ENCODE measurements at places on chromosomes 12 and 14.

DNA sequence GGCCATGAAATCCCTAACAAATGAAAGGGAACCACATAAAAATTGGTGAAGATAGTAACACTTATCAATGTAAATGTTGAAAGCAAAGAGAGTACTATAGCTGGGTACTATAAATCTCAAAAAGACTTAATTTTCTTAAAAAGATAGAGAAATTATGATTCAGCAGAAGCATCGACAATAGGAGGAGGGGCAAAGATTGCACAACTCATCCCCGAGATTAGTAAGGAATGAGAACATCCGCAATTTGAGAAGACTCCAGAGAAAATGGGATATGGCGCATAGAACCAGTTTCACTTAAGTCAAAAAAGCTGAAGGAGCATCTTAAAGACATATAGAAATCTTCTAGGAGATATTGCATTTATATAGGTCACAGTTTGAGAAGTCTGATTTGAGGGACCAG lies 220.2 kb upstream of the SLC16A7 start:
- ATAC-seq: no peak

DNA sequence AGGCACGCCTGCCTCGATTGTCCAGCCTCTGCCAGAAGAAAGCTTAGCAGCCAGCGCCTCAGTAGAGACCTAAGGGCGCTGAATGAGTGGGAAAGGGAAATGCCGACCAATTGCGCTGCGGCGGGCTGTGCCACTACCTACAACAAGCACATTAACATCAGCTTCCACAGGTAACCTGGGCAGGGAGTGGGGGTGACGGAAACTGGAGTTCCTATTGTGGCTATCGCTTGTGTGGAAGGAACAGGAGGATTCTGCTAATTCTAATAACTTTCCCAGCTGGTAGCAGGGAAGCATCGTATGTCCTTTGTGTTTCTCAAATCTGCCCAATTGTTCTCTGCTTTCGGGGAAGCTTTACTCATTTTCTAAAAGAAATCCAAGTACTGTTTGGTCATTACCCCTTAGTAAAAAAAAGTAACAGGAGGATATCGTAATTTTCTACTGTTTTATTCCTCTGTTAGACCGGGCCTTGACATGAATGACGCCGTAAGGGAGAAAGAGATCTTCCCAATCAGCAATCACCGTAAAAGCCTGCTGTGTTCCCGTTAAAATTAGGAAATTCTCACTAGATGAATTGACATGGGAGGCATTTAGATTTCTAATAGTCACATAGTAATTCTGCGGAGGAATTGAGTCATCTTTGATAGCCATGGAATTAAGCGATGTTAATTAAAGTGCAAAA lies 449 bp downstream of the THAP2 start:
- ATAC-seq: no peak

- peak; percentile 54 for ATAC-seq
Measured at GRCh38 chr12:121494093-121494787, 86.6 kb downstream of the KDM2B start.

- ATAC-seq: peak; percentile 26
Measured at GRCh38 chr14:67856827-67857226, 37.2 kb downstream of the RAD51B start.

- ATAC-seq: no peak
Measured at GRCh38 chr14:55869397-55870049, 248.7 kb upstream of the PELI2 start.

GRCh38 chr12:65152012-65152411 lies 17.4 kb upstream of the LEMD3 start:
- no peak for ATAC-seq

DNA sequence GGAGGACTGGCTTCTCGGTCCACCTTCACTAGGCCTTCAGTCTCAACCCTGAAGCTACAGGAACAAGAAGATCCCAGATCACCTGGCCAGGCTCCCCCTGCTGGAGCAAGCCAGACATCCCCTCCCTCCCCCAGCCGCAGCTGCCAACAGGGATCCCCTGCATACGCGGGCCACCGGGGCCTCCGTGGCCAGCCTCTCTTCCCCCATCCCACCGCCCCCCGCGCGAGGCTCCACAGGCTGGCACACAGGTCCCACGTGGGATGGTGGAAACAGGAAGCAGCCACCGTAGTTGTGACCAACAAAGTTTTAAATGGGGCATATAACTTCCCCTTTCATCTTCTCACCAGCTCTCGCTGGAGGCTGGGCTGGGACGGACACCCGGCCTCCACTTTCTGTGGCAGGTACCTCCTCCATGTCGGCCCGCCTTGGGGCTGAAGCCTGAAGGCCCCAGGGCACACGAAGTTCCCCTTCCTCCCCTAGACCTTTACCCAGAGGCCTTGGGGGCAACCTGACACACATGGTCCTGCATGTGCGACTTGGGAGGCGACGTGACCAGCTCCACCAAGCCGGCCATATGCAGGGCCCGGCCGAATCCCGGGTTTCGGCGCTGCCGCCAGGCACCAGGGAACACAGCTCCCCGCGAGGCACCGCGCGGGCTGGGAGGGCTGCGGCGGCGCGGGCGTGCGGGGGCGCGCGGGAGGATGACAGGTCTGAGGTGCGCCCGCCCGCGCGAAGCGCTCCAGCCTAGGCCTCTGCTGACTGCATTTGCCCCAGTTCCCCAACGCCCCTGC lies 44.4 kb upstream of the PNMA1 start:
- peak; percentile 2 for ATAC-seq

GRCh38 chr12:14239350-14239934 lies 126.0 kb upstream of the ATF7IP start:
- ATAC-seq: peak; percentile 68

DNA sequence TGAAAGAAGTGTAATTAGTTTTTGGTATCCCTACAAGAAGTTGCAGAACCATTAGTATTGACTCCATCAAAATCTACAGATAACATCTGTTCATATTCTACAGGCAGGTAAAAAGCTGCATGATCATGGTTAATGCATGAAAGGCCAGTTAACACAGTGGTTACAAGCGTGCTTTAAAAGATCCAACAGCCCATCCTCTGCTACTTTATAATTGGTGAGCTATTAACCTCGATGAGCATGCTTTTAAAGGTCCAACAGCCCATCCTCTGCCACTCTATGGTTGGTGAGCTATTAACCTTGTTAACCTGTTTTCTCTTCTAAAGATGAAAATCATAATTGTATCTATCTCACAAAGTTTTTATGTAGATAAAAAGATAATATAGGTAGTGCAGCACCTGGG lies 289.3 kb downstream of the DUSP6 start:
- no peak for ATAC-seq

GRCh38 chr12:65200007-65200665 lies 30.8 kb downstream of the LEMD3 start:
- ATAC-seq: no peak

GRCh38 chr12:24285448-24285847 lies 336.0 kb upstream of the SOX5 start:
- ATAC-seq: no peak

- no peak for ATAC-seq
Measured at GRCh38 chr14:23727566-23728335, 91.6 kb downstream of the DHRS2 start.

DNA sequence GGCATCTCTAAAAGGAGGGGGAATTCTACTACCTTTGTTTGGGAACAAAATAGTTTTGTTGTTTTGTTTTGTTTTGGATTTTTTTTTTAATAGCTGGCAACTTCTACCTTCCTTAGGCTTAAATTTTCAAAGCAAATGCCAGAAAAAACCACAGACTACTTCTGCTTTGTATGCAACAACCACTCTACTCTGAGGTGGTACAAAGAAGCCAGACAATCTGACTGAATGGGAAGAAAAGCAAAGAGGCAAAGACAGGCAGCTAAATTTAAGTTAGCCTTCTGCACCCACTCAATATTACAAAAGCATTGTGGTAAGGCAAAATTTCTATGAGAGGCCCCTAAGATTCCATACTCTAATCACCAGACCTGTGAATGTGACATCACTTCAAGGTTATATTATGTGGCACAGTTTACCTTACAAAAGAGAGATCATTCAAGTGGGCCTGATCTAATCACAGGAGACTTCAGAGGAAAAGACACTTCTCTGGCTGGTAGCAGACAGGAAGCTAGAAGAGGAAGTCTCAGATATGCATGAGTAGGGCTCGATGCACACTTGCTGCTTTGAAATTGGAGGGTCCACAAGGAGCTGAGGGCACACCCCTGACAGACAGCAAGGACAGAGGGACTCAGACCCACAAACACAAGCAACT lies 566.6 kb downstream of the RPS29 start:
- ATAC-seq: no peak

GRCh38 chr12:49984476-49985359 lies 12.0 kb downstream of the AQP6 start:
- ATAC-seq: peak; percentile 75

DNA sequence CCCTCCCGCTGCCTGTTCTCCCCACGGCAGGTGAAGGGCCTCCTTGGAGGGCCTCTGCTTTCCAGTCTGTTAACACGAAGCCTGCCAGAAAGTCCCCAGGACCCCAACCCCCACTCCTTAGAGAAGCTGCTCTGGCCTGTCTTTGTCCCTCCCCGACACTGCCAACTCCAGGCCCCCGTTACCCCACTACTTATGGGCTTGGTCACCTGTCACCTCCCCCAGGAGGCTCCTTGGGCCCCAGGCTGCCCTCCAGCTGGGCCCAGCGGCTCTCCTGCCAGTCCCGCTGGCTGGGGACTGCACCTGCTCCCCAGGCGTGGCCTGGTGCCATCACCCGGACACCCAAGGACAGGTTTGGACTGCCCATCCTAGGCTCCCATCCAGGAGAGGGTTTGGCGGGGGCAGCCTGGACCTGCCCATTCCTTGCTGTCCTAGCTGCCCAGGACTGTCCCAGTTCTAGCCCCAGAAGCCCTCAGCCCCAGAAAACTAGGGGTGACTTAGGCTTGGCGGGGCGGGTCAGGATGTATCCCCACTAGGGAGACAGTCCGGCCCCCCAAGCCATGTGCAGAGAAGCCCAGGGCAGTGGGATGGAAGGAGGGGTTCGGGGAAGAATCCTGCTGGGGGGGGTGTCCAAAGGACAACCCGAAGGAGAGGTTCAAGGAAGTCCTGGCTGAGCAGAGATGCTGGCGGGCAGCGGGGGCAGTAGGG lies 155.7 kb upstream of the C14orf180 start:
- ATAC-seq: no peak

DNA sequence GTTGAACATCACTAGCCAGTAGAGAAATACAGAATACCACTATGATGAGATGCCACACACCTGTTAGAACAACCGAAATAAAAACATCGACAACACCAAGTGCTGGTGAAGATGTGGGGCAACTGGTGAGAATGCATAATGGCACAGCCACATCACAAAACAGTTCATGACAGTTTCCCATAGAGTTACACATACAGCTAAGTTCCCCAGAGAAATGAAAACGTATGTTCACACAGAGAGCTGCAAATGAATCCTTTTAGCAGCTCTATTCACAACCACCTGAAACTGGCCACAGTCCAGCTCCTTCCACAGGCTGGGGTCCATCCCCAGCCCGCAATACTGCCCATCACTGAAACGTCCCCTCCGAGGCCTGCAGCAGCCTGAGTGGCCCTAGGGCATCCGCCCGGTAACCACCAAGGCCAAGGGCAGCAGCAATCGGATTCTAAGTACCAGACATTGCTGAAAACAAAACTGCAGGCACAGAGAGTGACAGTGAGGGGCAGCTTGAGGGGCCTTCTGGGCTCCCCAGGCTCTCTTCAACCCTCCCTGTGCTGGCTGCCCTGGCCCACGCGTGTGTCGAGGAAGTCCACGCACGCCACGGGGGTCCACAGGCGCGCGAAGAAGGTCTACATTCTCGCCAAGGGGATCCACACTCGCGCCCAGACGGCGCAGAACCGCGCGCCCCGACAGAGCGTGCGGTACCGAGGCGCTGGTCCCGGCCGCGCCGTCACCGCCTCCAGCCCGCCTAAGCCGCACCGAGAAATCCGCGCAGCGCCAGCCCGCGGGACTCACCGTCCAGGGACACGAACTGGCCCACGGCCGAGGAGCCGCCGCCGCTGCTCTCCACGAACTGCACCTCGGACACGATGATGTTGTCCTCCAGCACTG lies 903 bp downstream of the BRF1 start:
- ATAC-seq: no peak

GRCh38 chr12:76848132-76848531 lies 30.7 kb downstream of the CSRP2 start:
- ATAC-seq: no peak

DNA sequence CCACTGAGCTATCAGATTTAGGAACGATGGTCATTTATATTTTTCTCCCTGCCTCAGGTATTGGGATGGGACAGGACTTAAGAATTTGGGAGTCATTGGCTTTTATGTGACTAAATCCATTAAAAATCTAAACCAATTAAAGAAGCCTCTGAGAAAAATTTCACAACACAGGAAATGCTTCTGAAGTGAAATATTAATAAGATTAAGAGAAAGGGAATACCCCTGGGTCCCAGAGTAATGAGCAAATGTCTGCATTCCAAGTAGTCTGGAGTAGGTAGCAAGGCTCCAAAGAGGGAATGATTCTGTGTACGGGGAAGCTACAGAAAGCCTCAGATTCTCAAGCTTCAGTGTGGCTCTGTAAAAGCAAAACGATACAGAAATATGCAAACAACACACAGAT lies 707 bp upstream of the MED6 start:
- no peak for ATAC-seq

DNA sequence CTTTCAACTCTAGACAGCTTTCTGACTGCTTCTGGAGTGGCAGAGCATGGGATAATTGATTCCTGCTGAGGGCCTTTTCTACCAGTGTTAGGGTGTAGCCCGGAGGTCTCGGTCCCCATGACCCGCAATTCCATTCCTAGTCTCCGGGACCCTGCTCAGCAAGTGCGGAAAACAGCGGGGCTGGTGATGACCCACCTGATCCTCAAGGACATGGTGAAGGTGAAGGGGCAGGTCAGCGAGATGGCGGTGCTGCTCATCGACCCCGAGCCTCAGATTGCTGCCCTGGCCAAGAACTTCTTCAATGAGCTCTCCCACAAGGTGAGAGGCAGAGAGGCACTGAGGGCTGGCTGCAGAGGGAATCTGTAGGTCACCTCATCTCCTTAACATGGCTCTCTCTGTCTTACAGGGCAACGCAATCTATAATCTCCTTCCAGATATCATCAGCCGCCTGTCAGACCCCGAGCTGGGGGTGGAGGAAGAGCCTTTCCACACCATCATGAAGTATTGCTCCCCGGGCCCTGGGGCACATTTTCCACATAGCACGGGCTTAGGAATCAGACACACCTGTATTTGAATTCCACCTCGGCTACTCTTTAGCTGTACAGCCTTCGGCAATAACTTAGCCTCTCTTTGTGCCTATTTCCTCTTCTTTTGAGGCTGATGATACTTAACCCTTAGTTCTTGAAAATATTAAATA lies 5.6 kb upstream of the GAPDH start:
- no peak for ATAC-seq
